ENCODE measurements at places on chromosomes 12 and 14.

GRCh38 chr12:49912345-49913255, 8.9 kb upstream of the FAIM2 start:
- no peak for DNase-seq

DNA sequence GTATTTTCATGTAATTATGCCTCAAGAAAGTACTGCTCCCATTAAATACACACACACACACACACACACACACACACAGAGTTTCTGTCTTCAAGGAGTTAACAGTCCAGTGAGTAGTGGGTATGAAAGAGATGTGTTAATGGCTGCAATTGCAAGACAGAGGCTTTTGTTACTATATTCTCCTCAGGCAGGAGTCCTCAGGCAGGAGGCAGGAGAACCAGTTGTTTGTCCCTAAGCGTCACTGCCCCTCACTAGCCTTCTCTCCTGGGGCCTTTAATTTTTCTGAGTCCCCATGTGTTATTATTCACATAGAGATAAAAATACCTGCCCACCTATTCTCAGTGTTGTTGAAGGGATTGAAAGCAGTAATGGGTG, 31.2 kb downstream of the DAD1 start:
- no peak for DNase-seq

DNA sequence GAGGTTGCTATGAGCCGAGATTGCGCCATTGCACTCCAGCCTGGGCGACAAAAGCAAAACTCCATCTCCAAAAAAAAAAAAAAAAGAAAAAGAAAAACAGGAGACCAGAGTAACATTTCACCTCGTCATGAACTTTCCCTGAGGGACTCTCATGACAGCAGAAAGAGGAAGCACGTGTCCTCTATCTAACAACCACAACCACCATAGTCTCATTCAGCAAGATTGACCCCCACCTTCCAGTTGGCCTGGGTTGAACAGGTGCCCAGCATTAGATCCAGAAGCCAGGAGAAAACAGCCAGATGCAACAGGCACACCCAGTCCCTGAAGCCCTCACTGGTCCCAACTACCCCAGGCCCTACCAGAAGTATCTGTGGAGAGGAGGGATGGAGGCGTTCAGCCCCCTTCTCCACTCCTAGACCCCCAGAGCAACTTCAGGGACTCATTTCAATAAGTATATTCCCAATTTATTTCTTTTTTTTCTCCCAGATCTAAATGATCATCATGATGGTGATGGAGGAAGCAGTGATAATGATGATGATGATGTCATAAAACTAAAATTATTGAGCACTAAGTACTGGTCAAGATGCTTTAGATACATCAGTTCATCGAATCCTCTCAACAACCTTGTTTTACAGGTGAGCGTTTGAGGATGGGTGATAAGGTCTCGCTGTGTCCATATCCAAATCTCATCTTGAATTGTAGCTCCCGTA, 235.0 kb downstream of the EFCAB11 start:
- DNase-seq, result no peak

DNA sequence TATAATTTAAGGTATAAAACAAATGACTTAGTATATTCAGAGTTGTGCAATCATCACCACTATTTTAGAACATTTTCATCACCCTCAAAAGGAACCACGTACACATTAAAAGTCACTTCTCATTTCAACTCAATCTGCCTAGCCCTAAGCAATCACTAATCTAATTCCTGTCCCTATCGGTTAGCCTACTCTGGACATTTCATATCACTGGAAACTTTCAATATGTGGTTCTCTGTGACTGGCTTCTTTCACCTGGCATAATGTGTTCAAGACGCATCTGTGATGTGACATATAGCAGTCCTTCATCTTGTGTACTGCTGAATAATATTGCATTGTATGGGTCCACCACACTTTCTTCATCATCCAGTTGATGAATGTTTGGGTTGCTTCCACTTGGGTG, 15.4 kb upstream of the PIWIL1 start:
- no peak for DNase-seq

GRCh38 chr14:104903990-104904389, 20.7 kb upstream of the PLD4 start:
- DNase-seq, result no peak

DNA sequence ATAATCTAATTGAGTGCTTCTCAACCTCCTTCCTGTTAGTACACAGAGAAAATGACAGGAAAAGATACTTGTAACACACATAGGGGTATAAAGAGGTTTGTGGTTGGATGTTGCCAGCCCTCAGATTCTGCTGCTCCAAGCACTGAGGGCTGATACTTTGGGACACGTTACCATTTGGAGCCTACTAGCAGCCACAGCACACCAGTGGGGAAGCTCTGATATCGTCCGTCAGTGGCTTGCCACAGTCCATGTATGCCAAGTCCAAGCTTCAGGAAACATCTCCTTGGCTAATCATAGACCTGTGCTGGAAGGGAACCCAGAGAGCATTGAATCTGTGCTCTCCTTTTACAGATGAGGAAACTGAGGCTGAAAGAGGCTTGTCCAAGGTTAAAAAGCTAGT, 22.3 kb downstream of the B4GALNT3 start:
- peak; percentile 29 for DNase-seq

- DNase-seq, result peak; percentile 81
Measured at GRCh38 chr14:61461808-61462275, 140.5 kb downstream of the PRKCH start.

GRCh38 chr14:100535287-100536120, 51.7 kb downstream of the BEGAIN start:
- DNase-seq, result no peak

- DNase-seq, result no peak
Measured at GRCh38 chr12:112792301-112792700, 753 bp downstream of the RPH3A start.

DNA sequence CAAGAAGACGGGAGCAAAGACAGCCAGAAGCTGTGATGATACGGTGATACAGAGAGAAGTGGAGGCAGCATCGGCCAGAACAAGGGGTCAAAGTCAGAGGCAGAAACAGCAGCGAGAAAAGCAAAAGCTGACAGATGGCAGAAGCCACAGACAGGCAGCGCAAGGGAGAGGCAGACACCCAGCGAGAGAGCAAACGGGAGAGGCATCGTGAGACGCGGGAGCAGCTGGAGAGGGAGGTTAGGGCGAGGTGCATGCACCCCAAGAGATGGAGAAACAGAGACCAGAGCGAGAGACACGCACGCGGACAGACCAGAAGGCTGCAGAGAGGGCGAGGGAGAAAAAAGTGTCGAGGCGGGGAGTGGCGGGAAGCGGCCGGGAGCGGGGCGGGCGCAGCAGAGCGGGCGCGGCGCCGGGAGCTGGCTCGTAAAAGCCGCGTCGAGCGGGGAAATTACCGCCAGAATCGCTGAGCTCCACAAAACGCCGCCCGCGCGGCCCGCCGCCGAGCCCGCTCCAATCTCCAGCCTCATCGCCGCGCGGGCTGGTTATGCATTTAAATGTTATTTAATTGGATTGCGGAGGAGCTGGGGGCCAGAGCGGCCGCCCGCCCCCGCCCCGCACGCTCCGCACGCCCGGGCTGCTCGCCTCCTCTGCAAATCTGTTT, 15.6 kb downstream of the SMUG1 start:
- DNase-seq, result no peak

DNA sequence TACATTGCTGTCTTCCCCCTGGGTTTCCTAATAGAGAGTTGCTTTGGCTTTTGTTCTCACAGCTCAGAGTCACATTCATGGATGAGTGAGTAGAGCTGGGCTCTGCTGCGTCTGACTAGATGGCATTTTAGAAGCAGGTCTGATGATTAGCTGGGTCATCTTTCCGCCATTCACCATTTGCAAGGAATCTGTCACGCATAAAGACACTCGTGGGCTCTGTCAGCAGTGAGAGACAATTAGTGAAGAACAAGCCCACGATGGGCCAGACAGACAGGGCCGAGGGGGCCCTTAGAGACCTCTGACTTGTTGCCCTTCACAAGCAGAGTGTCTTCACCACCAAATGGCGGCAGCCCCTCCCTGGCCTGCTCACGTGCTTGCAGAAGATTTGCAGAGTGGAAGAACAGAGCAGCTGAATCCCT, 175.0 kb downstream of the CRADD start:
- DNase-seq, result no peak

GRCh38 chr14:51744372-51745130, 92.8 kb downstream of the FRMD6 start:
- no peak for DNase-seq

GRCh38 chr14:80049055-80049454, 162.2 kb downstream of the DIO2 start:
- DNase-seq, result no peak

DNA sequence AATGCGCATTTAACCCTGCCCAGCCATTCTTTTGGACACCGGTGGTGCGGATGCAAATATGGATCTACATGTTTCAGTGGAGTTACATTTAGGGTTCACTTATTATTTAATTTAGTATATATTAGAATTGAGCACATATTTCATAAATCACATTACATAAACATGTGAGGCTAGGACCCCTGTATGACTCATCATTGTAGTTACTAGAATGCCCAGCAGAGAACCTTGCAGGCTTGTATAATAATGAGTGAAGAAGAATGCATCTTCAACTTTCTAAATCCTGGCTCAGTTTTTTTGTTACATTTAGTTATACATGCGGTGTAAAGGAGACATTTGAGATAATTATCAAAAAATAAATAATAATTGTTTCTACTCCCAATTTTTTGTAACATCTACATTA, 369.0 kb downstream of the ATP23 start:
- no peak for DNase-seq

DNA sequence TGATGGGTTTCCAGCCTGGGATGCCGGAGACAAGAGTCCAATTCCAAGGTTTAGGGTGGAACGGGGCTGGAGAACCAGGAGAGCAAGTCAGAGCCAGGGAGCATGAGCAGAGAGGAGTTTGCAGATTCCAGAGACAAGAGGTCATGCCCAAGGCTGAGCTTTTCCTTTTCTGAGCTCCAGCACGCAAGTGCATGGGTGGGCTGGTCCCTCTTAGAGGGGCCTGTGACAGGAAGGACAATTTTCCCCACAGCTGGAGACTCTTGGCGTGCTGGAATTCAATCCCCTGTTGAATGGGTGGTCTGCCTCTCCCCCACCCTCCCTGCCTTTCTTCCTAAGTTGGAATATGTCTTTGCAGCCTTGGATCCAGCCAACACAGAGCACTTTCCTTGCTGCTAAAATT, 431.9 kb downstream of the BCL11B start:
- no peak for DNase-seq

DNA sequence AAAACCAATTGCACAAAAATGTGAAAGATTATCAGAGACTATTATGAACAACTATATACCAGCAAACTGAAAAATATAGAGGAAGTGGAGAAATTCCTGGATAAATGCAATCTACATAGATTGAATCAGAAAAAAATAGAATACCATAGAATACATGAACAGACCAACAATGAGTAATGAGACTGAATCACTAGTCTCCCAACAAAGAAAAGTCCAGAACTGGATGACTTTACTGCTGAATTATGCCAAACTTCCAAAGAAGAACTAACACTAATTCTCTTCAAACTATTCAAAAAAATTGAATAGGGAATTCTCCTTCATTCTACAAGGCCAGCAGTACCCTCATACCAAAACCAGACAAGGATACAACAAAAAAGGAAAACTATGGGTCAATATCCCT, 60.6 kb downstream of the GUCY2C start:
- DNase-seq, result no peak

DNA sequence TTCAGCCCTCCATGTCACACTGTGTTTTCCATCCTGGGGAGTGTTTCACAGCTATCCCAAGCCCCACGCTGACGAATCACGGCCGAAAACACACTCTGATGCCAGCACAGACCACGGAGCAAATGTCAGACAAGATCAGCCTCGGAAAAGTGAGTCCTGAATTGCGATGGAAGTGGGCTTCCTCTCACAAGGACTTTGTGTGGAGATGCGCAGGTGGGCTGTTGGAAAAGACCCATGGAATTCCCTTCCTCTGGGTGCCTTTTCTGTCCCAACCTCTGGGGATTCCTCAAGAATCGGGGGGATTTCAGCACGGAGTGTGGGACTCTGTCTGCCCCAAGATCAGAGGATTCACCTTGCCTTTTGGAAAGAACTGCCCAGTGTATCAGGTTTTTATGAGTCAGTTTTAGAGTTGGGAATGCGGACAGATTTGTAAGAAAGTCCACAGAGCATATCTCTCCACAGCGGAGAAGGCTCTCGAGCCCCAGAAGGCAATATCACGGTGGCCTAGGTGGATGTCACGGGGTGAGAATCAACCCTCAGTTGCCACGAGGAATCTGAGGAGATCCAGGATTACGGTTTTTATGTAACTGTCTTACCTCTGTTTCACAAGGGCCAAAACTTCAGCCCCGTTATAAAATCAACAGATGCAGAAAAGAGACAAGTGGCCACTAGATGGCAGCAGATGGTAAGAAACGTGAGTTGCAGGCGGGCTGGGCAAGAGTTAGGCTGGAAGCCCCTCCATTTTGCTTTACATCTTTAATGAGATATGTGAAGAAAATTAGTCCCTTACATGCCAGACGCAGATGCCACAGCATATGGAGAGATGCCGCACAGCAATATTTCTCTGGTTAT, 201.9 kb downstream of the DAD1 start:
- no peak for DNase-seq

GRCh38 chr14:60984196-60984595, 3.2 kb downstream of the SLC38A6 start:
- no peak for DNase-seq

DNA sequence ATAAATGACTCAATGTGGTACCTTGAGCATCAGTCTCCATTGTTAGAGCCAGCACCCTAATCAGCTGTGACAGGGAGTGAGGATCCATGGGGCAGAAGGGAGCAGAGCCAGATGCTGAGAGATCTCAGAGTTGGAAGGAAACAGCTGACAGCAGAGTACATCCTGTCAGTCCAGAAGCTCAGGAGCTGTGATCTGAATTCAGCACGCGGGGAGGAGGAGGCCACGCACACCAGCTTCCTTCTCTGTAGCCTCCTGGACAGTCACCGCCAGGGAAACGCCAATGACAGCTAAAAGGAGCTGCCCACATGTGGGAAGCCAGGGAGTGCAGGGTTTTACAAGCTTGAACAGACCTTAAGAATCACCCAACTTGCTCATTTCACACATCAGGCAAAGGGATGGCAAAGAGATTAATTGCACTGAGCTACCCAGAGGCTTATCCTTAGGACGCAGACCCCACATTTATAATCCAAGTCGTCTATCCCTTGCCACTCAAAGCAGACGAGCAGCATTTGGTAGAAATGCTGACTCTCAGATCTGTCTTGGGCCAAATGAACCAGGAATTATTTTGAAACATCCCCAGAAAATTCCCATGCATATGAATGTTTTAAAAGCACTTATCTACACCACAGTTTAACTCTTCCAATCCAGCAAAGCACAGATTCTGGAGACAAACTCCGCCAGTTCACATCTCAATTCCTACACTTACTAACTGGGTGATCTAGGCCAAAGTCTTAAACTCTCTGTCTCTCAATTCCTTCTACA, 322.6 kb upstream of the TMTC1 start:
- no peak for DNase-seq

- no peak for DNase-seq
Measured at GRCh38 chr12:49030119-49030518, 11.5 kb upstream of the PRKAG1 start.

DNA sequence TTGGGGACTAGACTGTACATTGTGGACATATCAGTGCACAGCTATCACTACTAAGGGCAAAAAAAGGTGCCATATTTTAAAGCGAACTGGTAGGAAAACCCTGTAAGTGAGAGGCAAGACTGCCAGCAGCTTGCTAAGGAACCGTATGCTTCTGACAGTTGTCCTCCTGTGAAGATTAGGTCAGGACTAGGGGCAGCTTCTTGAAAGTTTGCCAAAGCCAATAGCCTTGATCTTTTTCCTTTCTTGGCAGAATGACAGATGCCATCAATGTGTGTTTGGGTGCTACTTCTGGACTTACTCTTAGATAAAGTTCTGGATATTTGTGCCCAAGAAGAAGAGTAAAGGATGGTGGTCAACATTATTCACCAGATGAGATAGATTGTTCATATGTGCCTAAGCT, 7.4 kb downstream of the DAAM1 start:
- no peak for DNase-seq

Measured in Jurkat, Clone E6-1 (cell line).